Neural crest cell (in vitro differentiated cells): ENCODE measurements at places on chromosomes 12 and 14. TPM values are rescaled to one million over a fixed set of nuclear protein-coding genes. Genes with fewer than 3 reads are reported as not detected.

SPX gene
- 0.19 and 0.36 TPM in 2 replicates for total RNA-seq

DNA sequence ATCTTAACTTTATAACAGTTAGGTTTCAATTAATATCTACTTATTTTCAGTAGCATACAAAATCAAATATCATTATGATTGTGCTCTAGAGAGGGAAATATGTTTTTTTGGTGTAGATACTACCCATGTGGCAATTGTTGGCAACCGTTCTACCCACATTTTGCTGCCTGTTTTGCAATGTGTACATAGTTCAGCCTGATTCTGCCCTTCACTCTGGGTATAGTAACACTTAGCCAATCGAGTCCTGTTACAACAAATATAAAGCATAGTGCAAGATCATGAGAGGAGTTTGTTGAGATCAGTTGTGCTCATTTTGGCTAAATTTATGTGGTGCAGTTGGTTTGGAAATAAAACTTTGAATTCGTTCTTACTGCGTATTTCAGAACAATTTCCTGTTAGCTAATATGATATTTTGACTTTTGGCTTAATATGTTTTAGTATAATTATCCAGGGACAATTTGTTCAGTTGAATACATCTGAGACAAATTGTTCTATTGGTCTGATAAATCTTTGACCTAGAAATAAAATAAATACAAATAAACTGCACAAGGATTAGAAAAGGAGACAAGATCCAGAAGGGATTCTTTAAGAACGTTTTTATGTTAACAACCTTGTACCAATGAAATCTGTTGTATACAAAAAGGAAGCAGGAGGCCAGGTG, 76.9 kb downstream of the ATF7IP start:
- DNase-seq: no peak

DNA sequence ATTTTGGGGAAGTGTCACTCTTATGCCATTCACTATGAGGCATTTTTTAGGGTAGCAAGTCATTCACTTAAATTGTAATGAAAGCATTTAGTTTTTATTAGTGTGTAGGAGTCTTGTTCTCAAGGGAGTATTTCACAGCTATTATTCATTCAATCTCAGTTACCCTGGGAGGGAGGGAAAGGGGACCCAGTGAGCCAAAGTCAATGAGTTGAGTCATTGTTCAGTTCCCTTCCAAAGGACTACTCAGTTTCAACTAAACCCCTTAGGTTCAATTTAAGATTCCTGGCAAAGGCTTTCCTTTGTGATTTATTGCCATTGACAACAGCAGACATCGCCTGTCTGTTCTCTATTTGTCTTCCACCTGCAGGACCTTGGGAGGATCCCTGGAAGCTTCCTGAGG, 29.3 kb upstream of the RASSF8 start:
- DNase-seq: no peak

DNA sequence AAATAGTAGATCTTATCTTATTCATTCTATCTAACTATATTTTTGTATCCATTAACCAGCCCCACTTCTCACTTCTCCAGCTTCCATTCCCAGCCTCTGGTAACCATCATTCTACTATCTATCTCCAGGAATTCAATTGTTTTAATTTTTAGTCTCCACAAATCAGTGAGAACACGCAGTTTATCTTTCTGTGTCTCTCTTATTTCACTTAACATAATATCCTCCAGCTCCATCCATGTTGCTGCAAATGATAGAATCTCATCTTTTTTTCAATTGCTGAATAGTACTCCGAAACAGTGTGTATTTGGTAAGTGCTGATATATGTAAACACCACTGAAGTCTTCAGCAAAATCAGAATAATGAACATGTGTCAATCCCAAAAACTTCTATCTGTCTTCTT, 587.2 kb upstream of the ATP2B1 start:
- DNase-seq: no peak

ADAMTS20 gene
- 1.8 and 2.0 TPM in 2 replicates for total RNA-seq

GRCh38 chr12:15575671-15576541, 213.3 kb downstream of the EPS8 start:
- no peak for DNase-seq

NGB gene
- not detected in 2 replicates for total RNA-seq

GRCh38 chr14:69574263-69574953, at the start of gene CCDC177:
Gene CCDC177, minus strand, starts transcription at chr14:69574871. Its CDS starts 1,249 bp downstream, at chr14:69573622.
- peak; percentile 74 for DNase-seq

DNA sequence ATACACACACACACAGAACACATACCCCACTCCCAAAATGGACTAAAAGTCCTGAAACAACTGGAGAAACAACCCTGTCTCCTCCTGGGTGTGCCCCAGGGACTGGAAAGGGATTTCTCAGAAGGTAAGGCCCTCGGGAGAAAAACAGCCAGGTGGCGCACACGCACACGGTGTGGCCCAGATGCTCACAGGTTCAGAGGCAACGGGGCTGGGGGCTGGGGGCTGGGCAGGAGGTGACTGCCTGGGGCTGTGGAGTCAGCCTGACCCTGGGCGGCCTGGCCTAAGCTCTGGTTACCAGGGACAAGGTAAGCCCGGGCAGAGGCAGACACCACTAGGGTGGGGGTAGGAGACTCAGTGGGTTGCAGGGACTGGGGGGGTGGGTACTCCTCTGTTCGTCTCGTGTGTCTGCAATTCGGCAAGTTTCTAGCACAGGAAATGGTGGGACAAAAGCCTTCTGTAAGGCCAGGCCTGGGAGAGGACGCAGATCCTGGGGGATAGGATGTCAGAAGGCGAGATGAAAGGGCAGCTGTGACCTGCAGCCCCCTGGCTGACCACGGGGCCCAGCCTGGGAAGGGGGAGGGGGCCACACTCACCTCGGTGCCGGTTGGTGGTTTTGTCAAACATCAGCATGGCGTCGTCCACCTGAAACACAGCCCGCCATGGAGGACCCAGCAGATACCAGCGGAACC, 10.4 kb downstream of the MSI1 start:
- DNase-seq: peak; percentile 41

GALNT16 gene
- 18.5 and 20.1 TPM in 2 replicates for total RNA-seq

GRCh38 chr14:53619691-53620231, 336.9 kb downstream of the BMP4 start:
- DNase-seq: no peak

GRCh38 chr12:39606712-39607423, 12.7 kb downstream of the ABCD2 start:
- no peak for DNase-seq

STYK1 gene
- not detected in 2 replicates for total RNA-seq

- DNase-seq: no peak
Observed at GRCh38 chr12:87160848-87161601, 868.2 kb downstream of the C12orf50 start.

PAX9 gene
- total RNA-seq: not detected in 2 replicates

PPFIA2 gene
- 4.1 and 8.3 TPM in 2 replicates for total RNA-seq

- no peak for DNase-seq
Observed at GRCh38 chr12:61356485-61356884, 903.7 kb upstream of the USP15 start.

GRCh38 chr12:42162193-42162592, 17.5 kb upstream of the GXYLT1 start:
- no peak for DNase-seq

GRCh38 chr12:89525305-89525823, 483 bp downstream of the POC1B start:
- DNase-seq: no peak

- DNase-seq: no peak
Observed at GRCh38 chr12:102730996-102731395, 186.0 kb downstream of the PAH start.

- DNase-seq: no peak
Observed at GRCh38 chr12:45731190-45731775, 1.8 kb downstream of the ARID2 start.

DNA sequence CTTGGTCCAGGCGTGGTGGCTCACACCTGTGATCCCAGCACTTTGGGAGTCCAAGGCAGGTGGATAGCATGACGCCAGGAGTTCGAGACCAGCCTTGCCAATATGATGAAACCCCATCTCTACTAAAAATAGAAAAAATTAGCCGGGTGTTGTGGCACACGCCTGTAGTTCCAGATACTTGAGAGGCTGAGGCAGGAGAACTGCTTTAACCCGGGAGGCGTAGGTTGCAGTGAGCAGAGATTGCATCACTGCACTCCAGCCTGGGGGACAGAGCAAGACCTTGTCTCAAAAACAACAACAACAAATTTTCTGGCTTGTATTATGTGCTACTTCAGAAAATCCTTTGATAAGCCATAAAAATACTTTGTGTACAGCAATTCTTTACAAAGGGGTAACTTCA, 41.1 kb downstream of the LARP4 start:
- DNase-seq: no peak

DNA sequence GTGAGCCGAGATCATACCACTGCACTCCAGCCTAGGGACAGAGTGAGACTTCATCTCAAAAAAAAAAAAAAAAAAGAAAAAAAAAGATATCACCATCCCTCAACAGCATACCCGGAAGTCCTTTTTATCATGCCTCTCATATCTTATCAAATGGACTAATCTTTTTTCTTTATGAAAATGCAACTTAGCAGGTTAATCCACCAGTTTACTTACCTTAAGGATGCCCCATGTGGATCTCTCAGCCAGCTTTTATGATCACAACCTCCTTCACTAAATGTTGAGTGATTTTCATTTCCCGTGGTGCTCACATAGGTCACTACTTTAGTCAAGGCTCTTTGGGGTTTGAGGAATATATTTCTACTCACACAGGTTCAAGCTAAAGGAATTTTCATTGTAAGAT, 248.8 kb upstream of the TBX3 start:
- DNase-seq: no peak

- DNase-seq: no peak
Observed at GRCh38 chr12:78732481-78732880, 132.1 kb upstream of the SYT1 start.

MIP gene
- not detected in 2 replicates for total RNA-seq

DNA sequence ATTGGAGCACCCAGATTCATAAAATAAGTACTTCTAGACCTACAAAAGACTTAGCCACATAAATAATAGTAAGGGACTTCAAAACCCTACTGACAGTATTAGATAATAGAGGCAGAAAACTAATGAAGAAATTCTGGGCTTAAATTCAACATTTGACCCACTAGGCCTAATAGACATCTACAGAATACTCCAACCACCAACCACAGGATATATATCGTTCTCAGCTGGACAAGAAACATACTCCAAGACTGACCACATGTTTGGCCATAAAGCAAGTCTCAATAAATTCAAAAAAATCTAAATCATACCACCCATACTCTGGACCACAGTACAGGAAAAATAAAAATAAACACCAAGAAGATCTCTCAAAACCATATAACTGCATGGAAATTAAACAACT, 113.8 kb upstream of the CCDC175 start:
- DNase-seq: no peak

NR1H4 gene
- not detected in 2 replicates for total RNA-seq

ESPL1 gene
- 56.3 and 65.8 TPM in 2 replicates for total RNA-seq

- DNase-seq: no peak
Observed at GRCh38 chr14:71119832-71120231, 212.6 kb downstream of the PCNX1 start.

GRCh38 chr12:75856235-75856634, 175.3 kb downstream of the PHLDA1 start:
- DNase-seq: no peak

GRCh38 chr12:104566244-104566993, 109.7 kb downstream of the CHST11 start:
- no peak for DNase-seq

LMNTD1 gene
- not detected in 2 replicates for total RNA-seq

DNA sequence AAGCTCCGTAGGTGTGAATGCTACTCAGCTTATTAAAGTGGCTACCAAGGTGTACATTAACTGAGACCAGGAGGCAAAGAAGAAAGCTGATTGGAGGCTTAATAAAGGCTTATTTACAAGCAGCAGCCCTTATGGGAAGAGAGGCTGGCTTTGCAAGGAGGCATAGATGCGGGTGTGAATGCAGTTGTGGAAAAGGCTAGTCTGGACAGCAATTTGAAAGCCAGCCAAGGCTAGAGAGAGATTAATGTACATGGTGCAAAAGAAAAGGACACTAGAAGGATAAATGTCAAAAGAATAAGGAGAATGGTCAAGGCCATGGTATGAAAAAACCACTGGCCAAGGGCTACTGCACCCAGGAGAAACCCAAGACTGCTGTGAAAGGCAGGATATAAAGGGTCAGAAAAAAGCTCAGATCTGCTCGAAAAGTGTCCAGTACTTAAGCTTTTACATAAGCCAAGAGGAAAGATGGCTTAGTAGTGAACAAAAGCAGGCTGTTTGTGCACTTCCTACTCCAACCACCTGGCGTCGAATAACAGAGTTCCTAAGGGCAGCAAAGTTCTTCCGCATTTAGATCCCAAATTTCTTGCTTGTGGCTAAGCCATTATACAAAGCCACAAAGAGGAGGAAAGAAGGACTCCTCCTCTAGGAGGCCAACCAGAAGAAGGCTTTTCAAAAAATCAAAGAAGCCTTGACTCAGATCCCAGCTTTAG, 24.0 kb downstream of the KLRK1 start:
- no peak for DNase-seq

- DNase-seq: no peak
Observed at GRCh38 chr14:26522967-26523366, 74.9 kb downstream of the NOVA1 start.

OR4N2 gene
- total RNA-seq: not detected in 2 replicates

DNA sequence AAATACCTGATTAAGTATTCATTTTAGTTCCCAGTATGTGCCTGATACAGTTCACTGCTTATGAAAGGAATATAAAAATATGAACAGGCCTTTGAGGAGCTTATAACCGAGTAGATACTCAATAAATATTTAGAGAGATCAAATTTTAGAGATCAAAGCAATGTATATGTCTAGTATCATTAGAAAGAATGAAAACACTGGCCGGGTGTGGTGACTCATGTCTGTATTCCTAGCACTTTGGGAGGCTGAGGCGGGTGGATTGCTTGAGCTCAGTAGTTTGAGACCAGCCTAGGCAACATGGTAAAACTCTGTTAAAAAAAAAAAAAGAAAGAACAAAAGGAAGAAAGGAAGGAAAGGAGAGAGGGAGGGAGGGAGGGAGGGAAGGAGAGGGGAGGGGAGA, 113.2 kb upstream of the EEA1 start:
- no peak for DNase-seq

ZNF410 gene
- total RNA-seq: 50.5 and 53.0 TPM in 2 replicates

DNA sequence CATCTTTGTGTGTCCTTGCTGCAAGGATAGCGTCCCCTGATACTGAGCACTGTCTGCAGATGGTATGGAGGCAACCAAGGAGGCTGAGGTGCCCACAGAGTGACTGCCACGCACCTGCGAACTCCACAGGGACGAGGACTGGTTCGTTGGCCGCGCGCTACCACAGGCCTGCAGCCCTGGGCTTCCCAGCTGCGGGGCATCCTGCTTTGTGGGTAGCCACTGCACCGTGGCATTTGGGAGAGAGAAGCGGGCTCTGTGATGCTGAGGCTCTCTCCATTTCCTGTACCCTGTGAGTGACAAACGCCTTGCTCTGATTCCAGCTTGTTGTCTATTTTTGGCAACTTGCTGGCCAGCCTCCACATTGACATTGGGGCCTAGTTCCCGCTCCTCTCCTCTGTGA, 76.3 kb downstream of the SLC15A4 start:
- DNase-seq: no peak

BCL11B gene
- 0.28 and 0.32 TPM in 2 replicates for total RNA-seq

SCN8A gene
- 13.0 and 13.5 TPM in 2 replicates for total RNA-seq

GRCh38 chr12:70692681-70693288, 55.6 kb upstream of the PTPRB start:
- DNase-seq: no peak

RFX4 gene
- total RNA-seq: 52.1 and 53.8 TPM in 2 replicates

LIN52 gene
- 22.3 and 22.4 TPM in 2 replicates for total RNA-seq

- no peak for DNase-seq
Observed at GRCh38 chr14:30266290-30266689, 292.7 kb upstream of the G2E3 start.

GRCh38 chr14:76434220-76434619, 58.3 kb downstream of the ESRRB start:
- DNase-seq: no peak

- no peak for DNase-seq
Observed at GRCh38 chr12:61414470-61414869, 845.7 kb upstream of the USP15 start.
